ENCODE measurements at places on chromosomes 1 and 21.

DNA sequence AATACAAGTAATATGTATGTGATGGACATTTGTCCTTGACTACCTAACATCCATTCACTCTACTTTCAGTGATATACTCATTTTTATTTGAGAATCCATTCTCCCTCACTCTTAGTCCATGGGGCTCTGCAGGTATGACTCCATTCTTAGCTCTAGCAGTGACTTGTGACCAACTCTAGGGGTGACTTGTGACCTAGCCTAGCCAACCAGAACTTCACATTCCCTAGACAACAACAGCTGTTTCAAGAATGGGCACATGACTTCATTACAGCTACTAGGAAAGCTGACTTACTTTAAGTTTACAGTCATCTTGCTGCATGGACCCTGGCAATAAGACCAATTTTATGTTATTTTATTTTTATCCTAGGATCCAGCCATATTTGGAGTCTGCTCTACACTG lies 23.6 kb upstream of the DDX59 start:
- DNase-seq = no peak

DNA sequence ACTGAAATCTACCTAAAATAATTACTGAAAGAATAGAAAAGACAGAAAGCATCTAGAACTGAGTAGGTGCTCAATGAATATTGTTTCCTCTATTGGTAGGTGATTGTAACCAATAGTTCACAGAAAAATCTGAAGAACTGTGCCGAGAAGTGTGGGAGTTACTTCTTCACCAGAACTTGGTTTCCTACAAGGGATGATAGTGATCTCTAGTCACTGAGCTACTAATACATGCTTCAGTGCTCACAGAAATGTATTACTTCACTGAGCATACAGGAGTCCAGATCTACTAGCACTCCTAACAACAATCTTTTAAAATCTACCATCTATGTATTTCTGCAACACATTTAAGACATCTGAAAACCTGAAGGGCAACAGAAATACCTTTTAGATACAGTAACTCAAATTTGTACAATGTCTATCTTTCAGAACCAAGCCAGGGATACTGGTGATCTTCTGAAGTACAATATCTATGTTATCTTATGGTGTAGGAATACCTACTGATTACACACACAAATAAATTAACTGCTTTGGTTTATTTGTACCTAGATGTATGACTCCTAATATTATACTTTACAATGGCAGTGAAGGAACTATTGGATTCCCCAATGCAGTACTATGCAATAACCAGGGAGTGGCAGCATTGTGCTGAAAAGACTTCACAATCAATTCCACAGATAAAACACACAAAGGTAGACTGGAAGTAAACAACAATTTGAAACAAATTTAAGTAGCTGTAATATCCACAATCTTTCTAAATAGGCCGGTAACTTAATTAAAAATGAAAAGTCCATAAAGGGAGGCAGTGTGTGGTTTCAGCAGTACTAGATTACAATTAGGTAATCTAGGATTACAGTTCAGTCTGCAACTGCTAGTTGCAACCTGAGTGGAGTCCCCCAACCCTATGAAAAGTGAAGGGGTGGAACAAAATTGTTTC lies 243.0 kb downstream of the SLC45A1 start:
- peak; percentile 56 for DNase-seq

- DNase-seq = no peak
Measured at GRCh38 chr1:168170564-168171508, 7.9 kb upstream of the TIPRL start.

DNA sequence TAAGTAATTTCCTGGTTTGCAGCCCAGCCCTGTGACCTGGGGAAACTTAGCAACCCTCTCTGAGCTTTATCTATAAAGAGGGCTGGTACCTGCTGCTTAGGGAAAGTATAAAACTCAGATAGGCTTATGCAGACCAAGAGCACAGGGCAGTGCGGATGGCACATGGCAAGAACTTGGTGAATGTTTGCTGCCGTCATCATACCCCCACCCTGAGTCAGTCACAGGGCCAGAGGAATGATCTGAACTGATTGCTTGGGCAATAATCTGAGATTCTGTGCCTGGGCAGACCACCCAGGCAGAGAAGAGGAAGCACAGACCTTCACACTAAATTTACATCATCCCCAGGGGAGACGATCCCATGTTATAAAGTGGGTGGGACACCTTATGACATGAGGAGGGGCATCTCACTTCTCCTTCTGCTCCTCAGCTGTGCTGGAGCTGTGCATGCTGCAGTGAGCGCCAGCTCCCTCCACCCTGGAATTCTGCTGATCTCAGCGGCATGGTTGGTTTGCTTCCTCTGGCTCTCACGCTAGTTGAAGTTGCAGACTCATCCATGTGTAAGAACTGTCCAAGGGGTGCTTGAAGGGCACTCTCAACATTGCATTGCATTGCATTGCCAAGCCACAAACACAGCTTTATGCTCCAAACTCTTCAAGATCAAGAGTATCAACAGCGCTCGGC lies 197.1 kb downstream of the AJAP1 start:
- no peak for DNase-seq

- DNase-seq = peak; percentile 99
Measured at GRCh38 chr21:36909901-36910561, 56.4 kb downstream of the HLCS start.

DNA sequence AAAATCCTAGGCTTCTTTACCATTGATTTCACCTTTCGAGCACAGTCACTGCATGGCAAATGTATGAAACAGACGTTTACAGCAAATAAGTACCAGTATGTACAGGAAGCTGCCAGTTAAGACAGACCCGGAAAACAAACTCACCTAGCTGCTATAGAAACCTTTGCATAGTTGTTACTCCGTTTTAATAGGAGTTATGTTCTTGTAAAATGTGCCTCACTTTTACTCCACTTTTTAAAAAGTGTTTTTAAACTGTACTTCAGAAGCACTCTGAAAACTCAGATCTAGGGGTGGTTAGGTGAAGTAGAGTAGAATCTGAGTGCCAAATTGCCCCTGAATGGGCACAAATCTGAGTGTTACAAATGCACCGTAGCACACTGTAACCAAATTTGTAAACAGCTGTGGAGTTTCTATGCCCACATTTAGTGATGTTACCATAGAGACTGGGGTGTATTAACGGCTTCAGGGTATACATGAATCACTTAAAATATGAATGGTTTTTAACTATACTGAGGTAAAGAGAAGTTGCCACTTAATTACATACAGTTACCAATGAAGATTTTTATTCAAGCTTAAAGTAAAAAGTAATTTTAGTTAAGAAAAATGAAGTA lies 30.7 kb downstream of the CNIH4 start:
- no peak for DNase-seq

- DNase-seq = no peak
Measured at GRCh38 chr1:234529950-234530237, 50.9 kb upstream of the TARBP1 start.

DNA sequence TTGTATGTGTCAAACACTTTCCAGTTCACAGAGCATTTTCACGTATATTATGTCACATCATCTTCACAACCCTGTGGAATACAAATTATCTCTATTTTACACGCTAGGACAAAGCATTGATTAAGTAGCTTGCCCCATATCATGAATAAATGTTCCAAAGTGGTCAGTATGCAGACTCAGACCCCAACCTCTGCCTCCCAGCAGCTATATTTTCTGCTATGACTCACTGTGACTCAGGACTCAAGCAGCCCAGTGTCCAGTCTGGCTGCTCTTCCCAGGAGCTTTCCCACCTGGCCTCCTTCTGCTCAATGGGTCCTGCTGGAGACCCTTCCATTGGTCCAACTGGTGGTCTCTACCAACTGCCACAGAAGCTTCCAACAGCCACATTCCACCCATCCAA lies 56.0 kb upstream of the RAP1A start:
- peak; percentile 79 for DNase-seq

DNA sequence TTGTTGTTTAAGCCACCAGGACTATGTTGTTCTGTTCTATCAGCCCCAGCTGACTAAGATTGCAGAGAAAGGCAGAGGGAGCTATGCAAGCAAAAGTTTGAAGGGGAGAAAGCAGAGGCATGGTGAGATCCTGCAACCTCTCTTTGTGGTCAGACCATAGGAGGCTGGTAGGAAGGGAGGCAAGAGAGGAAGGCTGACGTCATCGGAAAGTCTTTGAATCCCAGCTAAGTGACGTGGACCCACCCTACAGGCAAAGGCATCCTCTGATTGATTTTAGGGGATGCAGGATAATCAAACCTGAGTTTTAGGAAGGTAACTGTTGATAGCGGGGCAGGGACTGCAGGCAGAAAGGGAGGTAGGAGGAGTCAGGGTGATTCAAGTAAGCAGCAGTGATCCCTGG lies 23.3 kb upstream of the TNNI1 start:
- DNase-seq = peak; percentile 65

DNA sequence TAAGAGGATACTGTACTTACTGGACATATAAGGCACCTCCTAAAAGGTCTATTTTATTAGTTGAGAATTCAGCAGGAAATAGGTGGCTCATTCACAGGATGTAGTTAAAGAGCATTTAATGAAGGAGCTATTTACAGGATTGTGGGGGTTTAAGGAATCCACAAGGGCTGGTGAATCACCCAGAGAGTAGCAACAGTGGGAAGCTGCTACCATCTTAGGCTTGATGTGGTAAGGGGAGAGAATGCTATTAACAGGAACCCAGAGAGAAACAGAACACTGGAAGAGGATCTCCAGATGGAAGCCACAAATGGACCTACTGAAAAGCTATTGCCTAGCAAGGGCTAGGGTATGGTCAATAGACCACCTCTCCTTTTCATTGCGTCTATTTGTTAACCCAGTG lies 52.0 kb upstream of the COL11A1 start:
- peak; percentile 23 for DNase-seq

GRCh38 chr1:119374208-119374874 lies 5.8 kb downstream of the HAO2 start:
- DNase-seq = peak; percentile 87

DNA sequence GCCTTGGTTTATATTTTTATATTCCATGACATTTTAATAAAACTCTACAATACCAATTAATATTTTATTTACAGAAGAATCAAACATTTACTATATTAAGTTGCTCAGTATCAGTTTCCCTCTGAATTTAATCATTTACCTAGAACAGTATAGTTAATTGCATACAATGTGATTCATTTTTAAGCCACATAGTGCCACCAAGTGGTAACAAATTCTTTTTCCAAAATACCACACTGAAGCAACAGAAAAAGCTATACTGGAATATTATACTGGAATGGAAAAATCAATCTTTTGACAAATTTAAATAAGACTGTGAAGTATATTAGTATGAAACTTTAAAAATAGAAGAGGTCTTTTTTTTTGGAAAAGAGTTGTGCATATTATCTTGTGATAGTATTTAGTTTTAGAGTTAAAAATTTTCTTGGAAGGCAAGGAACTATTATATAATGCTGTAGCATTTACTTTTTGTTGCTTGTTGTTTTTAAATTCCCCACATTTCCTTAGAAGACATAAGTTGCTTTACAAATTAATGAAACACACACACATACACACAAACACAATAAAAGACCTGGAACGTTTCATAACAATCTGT lies 57.3 kb downstream of the ZNF644 start:
- DNase-seq = peak; percentile 26

- no peak for DNase-seq
Measured at GRCh38 chr21:15533618-15534017, 196.2 kb upstream of the USP25 start.

DNA sequence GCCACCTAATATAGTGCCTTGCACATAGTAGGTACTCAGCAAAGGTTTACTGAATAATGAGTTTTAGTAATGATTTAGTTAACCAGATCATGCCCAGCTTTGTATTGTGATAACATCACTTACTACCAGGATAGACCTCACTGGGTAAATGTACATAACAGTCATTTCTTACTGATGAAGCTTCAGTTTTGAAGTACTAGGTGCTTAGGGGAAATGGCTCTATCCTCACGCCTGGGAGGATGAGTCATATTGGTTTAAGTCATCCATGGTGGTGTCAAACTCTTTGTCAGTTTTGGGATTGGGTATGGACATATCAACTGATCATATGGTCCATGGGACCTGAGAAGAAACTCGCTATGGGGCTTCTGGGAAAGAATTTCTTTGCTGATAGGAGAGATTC lies 90.6 kb upstream of the USP24 start:
- peak; percentile 24 for DNase-seq

DNA sequence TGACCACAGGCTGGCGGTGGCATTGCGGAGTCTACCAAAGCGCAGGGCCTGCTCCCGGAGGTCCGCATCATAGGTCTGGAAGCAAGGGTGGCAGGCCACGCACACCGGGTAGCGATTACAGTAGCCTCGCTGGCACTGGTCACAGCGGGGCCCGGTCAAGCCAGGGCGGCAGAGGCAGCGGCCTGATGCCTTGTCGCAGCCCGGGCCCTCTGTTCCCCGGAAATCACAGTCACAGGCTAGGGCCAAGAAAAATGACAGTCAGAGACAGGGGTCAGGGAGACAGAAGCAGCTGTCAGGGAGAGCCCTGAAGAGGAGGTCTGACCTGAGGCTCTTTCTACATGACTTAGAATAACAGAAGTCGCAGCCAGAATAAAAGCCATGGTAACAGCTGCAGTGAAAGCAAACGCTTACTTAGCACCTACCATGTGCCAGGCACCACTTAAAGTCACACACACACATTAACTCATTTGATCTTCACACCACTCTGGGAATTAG lies 26.4 kb downstream of the LAMB3 start:
- no peak for DNase-seq

GRCh38 chr21:34157521-34157920 lies 84.1 kb downstream of the MRPS6 start:
- DNase-seq = no peak

DNA sequence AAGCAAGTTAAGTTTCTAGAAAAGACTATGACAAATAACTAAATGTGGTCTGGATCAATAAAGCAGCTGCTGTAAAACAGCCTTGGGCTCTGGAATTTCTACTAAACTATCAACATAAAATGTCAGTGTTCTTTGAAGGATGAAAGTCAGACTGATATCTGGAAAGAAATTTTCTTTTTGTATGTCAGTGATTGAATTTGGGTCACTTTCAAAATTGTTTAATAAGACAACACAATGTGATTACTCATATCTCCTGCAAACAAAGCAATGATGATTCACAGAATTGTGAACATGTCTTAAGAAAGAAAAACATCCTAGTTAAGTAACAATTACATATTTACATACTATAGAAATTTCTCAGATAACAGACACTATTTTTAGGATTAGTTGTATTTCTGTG lies 826.4 kb downstream of the PLA2G4A start:
- peak; percentile 70 for DNase-seq

DNA sequence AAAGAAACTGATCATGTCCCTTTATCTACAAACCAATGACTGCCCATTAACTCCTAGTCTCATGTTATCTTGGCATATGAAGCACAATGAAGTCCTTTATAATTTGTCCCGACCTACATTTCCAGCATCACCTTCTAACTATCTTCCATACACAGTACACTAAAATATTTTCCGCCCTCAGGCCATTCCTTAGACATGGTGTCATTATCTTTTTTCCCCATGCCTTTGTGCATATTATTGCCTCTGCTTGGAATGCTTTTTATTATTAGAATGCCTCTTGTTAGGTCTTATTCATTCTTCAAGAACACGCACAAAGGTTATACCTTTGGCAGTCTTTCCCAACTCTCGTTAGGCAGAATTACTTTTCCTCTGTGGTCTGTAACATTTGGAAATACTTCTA lies 39.6 kb downstream of the ATG4C start:
- no peak for DNase-seq

Measured in amniotic epithelial cell (primary cell).